ENCODE measurements at places on chromosomes 12 and 14.
A peak's percentile ranks its signal among the peaks of the same experiment; 100 is the strongest.

GRCh38 chr12:88558340-88558867, 21.9 kb downstream of the KITLG start:
- no peak for DNase-seq

DNA sequence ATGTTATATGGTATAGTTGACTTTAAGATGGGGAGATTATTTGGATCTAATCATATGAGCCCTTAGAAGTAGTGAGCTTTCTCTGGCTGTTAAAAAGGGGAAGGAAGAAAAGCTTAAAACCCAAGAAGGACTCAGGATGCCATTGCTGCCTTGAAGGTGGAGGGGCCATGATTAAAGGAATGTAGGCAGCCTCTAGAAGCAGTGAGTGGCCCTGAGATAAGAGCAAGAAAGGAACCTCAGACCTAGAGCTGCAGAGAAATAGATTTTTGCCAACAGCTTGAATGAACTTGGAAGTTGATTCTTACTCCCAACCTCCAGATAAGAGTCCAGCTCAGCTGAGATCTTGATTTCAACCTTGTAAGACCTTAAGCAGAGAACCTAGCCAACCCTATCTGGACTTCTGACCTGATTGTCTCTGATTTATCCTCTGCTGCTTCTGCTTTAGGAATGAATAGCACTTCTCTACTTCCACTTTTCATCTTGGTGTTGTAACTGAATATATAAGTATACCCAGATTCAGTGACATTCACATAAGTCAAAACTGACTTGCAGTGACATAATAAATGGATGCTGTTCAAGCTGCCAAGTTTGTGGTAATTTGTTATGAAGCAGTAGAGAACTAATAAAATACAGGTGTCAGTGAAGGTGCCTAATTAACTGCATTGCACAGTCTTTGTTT, 33.5 kb downstream of the RAD51B start:
- no peak for DNase-seq

GRCh38 chr14:90079576-90079975, 17.8 kb downstream of the KCNK13 start:
- no peak for DNase-seq

DNA sequence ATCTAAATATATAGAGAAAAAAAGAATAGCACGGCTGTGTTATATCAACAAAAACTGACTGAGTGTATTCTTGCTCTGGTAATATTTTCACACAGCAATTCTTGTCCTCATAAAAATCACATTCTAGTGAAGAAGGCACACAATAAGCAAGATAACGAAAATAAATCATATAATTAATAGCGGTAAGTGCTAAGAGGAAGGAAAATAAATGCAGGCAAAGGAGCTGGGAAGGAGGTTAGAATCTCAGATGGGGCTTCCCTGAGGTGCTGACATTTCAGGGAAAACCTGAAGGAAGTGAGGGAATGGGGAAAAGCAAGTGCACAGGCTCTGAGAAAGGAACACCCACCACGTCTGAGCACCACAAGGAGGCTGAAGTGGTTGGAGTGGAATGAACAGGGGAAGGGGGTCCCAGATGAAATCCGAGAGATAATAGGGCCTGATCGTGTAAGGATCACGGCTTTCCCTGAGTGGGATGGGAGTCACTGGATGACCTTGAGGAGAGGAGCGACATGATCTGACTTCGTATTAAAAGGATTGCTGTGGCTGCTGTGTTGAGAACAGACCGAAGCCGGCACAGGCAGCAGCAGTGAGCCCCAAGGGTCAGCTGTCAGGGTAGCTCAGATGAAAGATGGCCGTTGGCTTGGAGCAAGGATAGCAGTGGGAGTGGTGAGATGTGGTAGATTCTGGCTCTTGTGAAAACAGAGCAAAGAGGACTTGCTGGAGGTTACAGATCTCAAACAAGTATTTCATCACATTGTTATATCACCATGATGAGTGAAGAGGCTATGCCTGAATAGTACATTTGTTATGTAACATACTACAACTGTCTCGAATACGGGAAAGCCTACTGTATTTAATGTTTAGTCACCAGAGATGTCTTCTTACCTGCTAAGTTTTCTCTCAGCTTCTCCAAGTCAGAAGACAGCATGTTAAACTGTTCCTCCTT, 67.1 kb upstream of the VPS33A start:
- no peak for DNase-seq

GRCh38 chr12:122454739-122455138, 32.3 kb upstream of the CLIP1 start:
- DNase-seq, result no peak

- DNase-seq, result peak; percentile 91
Observed at GRCh38 chr12:11958221-11959091, 112.3 kb upstream of the BCL2L14 start.

Measured in EL (cell line).